ENCODE measurements at places on chromosomes 11 and 22.

DNA sequence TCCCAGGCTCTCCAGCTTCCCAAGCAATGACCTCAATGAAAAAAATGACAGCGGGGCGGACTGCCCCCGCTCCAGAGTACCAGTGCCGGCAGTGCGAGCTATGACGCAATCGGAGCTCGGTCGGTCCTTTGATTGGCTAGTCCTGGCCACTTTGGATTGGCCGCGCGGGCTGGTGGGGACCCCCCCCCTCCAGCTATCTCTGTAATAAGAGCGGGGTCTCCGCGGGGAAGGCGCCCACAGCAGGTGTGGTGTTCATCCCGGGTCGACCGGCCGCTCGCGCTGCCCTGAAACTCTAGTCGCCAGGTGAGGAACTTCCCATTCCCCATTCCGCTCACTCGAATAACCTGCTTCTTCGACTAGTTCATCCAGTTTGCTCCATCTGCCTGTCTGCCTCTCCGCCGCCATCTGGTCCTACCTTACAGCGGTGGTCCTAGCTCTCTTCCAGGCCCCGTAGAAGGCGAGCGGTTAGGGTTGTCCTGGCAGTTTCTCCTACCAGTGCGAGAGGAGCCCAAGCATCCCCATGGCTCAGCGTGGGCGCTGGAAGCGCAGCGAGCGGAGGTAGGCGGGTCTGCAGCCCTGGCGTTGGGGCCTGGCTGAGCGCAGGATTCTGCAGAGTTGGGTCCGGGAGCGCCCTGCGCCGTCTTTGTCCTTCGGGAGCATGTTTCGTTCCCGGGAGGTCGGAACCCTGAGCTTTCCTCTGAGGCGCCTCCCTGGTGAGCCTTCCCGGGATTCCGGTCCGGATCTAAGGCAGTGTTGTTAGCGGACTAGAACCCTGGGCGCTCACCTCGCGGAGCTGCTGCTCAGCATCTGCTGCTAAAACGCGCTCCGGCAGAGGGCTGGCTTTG is at the start of gene CALCB:
CALCB (plus strand) TSS at position 233 of the 845 bp plus-strand sequence. CDS start 1,126 bp downstream, outside the sequence.
- no peak for DNase-seq

DNA sequence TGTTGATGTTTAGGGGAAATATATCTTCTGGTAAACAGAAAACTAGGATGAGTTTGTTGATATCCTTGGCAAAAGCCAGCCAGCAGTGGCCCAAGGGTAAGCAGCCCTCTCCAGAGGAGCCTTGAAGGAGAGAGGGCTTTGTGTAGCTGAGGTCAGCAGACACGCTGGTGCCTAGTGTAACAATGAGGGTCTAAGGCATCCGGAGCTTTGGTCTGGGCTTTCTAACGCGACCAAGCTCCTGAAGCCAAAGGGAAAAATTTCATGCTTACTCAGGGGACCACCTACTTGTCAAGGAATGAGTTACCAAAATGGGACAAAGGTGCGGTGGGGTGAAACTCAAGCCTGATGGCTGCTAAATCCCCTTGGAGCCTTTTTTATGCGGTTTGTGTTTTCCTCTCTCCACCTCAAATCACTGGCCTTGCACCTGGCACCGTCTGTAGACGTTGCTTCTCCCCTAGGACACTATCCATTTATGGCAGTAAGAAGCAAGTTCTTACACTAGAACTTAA is 134.9 kb downstream of the DBX1 start:
- no peak for DNase-seq

DNA sequence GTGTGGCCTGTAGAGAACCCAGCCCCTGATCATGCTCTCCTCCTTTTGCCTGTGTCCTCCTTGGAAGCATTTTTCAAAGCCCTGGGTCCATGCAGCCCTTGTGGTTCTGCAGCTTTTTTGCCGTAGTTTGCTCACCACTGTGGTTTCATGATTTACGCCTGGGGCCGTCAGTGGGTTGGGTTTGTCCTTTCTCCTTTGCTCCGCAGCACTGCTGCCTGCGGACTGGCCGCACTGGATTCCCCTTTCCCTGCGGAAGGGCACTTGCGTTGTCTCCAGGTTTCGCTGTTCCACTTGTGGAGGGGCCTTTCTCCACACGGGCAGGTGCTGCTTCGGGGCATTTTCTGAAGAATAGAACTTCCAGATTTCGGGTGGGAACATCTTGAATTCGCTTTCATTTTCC is 1260.9 kb downstream of the BRD1 start:
- no peak for DNase-seq

GRCh38 chr11:1131033-1131911 is 26.5 kb upstream of the MUC5AC start:
- DNase-seq, result no peak

- DNase-seq, result no peak
Observed at GRCh38 chr11:42315267-42315666, 855.8 kb upstream of the LRRC4C start.

GRCh38 chr11:3836903-3837302 is 3.9 kb downstream of the RHOG start:
- peak; percentile 86 for DNase-seq

DNA sequence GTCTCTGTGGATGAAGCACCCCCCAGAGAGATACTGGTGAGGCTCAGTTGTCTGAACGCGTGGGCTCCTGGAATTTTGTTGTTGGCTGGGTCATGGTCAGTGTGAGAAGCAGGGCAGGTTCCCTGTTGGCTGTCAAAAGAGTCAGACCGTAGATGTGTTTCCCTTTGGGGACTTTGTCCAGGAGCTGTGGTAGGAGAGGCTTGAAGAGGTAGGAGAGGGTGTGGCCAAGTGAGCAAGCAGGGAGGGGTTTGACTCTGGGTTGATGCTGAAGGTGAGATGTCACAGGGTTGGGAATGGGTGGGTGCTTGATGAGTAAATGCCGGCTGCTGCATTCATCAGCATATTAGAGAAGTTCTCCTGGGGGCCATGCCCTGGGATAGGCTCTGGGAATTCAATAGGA is 803.2 kb downstream of the TBC1D22A start:
- DNase-seq, result no peak

DNA sequence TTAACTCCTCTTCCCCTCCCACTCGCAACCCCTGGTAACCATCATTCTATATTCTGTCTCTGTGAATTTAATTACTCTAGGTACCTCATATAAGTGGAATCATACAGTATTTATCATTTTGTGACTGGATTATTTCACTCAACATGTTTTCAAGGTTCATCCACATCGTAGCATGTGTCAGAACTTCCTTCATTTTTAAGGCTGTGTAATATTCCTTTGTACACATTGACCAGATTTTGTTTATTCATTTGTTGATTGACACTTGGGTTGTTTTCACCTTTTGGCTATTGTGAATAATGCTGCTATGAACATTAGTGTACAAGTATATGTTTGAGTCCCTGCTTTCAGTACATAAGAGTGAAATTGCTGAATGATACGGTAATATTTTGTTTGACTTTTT is 2.7 kb upstream of the GNB1L start:
- no peak for DNase-seq

- no peak for DNase-seq
Observed at GRCh38 chr11:123185326-123185725, 9.7 kb downstream of the CLMP start.

DNA sequence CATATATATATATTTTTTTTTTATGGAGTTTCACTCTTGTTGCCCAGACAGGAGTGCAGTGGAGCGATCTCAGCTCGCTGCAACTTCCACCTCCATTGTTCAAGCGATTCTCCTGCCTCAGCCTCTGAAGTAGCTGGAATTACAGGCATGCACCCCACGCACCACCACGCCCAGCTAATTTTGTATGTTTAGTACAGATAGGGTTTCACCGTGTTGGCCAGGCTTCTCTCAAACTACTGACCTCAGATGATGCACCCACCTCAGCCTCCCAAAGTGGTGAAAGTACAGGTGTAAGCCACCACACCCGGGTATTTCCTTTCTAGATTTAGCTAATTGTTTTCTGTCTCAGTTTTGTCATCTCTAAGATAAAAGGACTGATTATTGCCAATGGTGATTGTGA is 821.1 kb downstream of the CNTN5 start:
- DNase-seq, result no peak

DNA sequence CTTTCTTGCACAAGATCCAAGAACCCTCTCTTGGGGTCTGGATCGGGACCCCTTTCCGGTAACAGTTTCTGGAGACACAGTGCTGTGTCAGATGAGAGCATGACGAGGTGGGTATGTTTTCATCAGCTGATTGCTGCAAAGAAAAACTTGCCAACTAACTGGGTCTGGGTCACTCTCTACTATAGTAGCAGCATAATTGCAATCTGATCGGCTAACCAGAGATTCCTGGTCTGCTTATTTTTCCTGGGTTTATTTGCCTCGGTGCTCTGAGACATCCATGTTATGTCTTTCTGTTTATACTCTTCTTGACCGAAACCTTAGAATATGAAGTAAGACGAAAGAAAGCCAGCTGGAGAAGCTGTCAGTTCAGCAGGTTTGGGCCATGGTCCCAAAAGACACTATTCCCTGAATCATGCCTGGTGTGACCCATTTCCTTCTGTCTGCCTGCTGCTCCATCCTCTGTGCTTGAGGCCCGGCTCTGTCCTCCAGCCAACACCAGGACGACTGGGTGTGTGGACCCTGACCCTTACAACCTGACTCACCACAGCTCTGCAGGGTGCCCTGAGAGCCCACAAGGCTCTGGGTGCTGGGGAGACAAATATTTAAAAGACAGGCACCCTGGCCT is 24.1 kb upstream of the CLMP start:
- DNase-seq, result no peak

All from HL-60 (cell line).